ENCODE measurements at places on chromosomes 3 and 15. TPM values are rescaled to one million over a fixed set of nuclear protein-coding genes. Genes with fewer than 3 reads are reported as not detected.

DNA sequence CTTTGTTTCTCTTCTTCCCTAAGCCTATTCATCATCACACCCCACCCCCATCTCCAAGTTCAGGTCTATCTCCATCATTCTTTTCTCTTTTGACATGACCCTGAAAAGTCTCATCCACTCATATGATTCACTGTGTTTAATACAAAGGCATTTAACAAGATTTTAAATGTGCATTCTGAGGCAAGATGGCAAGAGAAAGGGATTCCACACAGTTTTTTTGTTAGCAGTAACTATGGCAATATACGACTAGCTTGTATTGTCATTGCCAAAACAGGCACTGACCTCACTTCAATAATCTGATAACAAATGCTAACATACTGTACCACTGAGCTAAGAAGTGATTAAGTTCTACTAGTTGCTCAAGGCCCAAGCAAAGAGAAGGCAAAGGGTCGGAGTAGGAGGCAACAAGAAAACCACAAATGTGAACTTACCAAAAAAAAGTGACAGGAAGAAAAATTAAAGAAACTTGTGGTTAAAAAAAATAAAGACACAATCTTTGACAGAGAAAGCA, 53.2 kb downstream of the FBN1 start:
- H3K36me3 ChIP-seq: peaks cover 4% of the 10 kb centered on the region
- DNase-seq: no peak
- no peak overlapping the region for H3K27ac ChIP-seq
- peaks cover 12% of the 10 kb centered on the region for H3K4me1 ChIP-seq
- peaks cover 9% of the 10 kb centered on the region for H3K27me3 ChIP-seq
- no peak overlapping the region for H3K4me3 ChIP-seq

DNA sequence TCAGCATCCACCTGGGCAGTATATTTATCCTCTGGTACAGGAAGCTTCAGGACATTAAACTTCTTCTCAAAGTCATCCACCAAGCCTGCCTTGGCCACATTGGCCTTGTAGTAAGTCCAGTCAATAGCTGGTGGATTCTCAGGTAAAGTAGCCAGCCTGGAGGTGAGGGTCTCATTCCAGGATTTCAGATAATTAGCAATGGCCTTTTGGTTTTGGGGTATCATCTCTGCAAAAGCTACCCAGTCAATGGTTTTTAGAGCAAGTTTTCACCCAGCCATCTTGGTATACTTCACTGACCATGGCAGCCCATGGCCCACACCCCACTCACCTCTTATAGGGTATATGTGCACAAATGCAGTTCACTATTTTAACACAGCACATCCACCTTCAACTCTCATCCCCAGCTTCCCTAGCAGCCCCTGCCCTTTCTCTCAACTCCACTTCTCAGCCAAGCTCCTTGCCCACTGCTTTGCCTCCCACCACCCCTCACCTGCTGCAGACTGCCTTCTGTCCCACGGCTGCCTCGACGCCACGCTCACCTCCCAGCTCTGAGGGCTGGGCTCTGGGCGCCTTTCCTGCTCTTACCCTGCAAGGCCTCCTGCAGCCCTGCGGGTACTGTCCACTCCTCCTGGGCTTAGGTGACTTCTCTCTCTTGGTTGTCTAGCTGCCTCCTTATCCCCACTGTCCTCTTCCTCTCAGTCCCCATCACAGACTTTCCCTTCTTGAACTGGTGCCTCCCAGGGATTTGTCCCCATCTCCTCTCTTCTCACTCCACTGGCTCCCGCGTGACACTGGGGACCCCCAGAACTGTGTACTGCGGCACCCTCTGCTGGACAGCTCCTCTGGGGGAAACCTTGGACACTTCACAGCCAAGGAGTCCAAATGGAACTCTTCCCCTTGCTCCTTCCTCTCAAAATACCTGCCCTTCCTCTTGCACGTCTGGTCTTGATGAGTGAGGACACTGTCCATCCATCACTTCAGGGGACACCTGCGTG, 1.7 kb upstream of the TGM5 start:
- H3K36me3 ChIP-seq: no peaks in the 10 kb centered on the region
- DNase-seq: no peak
- no peak overlapping the region for H3K4me3 ChIP-seq
- H3K27me3 ChIP-seq: peaks cover 74% of the 10 kb centered on the region

- H3K36me3 ChIP-seq: no peaks in the 10 kb centered on the region
- DNase-seq: no peak
- peaks cover 9% of the 10 kb centered on the region for H3K4me1 ChIP-seq
- no peak overlapping the region for H3K27ac ChIP-seq
These were observed 251.0 kb downstream of the FAM43A start for GRCh38 chr3:194936659-194937058.

- peaks cover 4% of the 10 kb centered on the region for H3K36me3 ChIP-seq
- peaks cover 7% of the 10 kb centered on the region for H3K4me1 ChIP-seq
- DNase-seq: no peak
- H3K27ac ChIP-seq: peak overlapping the region; percentile 22
These were observed 98.2 kb upstream of the CHD2 start for GRCh38 chr15:92801774-92802464.

DNA sequence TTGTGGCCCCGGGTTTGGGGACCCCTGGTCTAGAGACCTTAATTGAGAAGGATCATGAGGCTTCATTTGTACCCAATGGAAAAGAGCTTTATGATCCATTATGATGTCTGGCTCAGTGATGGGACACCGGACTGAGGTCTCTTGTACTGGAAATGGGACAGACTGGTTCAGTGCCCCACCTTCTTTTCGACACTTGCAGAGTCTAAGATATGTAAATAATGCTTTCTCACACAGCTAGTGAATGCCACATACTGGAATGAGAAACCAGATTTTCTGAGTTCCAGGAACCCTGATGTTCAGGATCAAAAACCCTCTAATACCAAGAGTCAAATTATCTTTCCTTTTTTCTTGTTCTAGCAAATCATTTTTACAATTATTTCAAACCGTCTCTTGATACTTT, 116.3 kb upstream of the ARPP21 start:
- no peaks in the 10 kb centered on the region for H3K27me3 ChIP-seq
- DNase-seq: no peak
- no peaks in the 10 kb centered on the region for H3K36me3 ChIP-seq
- H3K27ac ChIP-seq: peak overlapping the region; percentile 72
- peaks cover 21% of the 10 kb centered on the region for H3K4me1 ChIP-seq

- H3K27ac ChIP-seq: no peak overlapping the region
- DNase-seq: no peak
- peaks cover 18% of the 10 kb centered on the region for H3K27me3 ChIP-seq
- peaks cover 6% of the 10 kb centered on the region for H3K4me1 ChIP-seq
- peak overlapping the region; percentile 35 for H3K4me3 ChIP-seq
- H3K36me3 ChIP-seq: no peaks in the 10 kb centered on the region
These were observed 13.6 kb upstream of the CSK start for GRCh38 chr15:74768099-74768770.

DNA sequence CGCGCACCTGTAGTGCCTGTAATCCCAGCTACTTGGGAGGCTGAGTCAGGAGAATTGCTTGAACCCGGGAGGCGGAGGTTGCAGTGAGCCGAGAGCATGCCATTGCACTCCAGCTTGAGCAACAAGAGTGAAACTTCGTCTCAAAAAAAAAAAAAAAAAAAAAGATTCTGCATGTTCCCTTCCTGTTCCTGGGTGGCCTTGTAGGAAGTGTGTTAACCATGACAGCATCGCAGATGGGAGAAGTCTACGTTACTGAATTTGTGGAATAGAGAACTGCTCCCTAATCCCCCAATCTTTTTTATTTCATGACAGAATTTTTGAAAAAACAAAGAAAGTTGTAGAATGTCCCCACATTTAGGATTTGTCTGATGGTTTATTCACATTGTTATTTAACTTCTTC, 45.4 kb downstream of the FOXL2 start:
- H3K27me3 ChIP-seq: no peaks in the 10 kb centered on the region
- no peak for DNase-seq
- H3K36me3 ChIP-seq: no peaks in the 10 kb centered on the region
- no peak overlapping the region for H3K4me3 ChIP-seq
- no peaks in the 10 kb centered on the region for H3K4me1 ChIP-seq
- H3K27ac ChIP-seq: no peak overlapping the region

GRCh38 chr3:43786526-43787305, 96.0 kb downstream of the ABHD5 start:
- no peak for DNase-seq
- peaks cover 64% of the 10 kb centered on the region for H3K27me3 ChIP-seq
- no peak overlapping the region for H3K27ac ChIP-seq
- no peaks in the 10 kb centered on the region for H3K36me3 ChIP-seq
- no peak overlapping the region for H3K4me3 ChIP-seq
- no peaks in the 10 kb centered on the region for H3K4me1 ChIP-seq

DNA sequence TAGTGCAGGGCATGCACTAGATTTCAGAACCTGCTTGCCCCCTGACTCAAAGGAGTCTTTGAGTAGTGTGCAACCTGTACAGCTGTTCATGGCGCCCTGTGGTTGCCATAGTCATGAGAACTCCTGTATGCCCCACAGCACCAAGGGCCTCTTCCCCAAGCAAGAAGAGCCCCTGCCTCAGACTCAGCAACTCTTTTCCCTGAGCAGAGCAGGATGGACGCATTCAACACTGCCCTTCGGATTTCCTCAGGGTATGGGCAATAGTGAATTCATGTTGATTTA, 89.7 kb upstream of the KLF13 start:
- H3K4me3 ChIP-seq: no peak overlapping the region
- no peaks in the 10 kb centered on the region for H3K36me3 ChIP-seq
- peaks cover 9% of the 10 kb centered on the region for H3K27me3 ChIP-seq
- H3K27ac ChIP-seq: peak overlapping the region; percentile 96
- DNase-seq: no peak

DNA sequence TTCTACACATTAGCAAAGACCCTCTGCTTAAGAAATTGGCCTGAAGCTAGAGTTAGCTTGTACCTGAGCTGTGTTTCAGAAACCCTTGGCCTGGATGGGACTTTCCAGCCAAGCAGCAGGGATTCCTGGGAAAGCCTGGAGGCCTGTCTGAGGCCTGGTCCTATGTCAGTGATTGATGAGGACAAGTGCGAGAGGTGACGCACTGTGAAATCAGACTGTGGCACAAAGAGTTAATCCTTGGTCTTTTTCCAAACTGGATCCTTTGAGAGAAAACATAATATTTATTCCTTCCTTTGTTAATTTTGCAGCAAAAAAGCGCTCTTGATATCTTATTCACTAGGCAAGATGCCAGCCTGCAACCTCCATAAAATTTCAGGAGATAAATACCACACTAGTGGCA, 225.0 kb upstream of the ATP11B start:
- H3K27me3 ChIP-seq: no peaks in the 10 kb centered on the region
- no peaks in the 10 kb centered on the region for H3K36me3 ChIP-seq
- peaks cover 33% of the 10 kb centered on the region for H3K4me1 ChIP-seq
- DNase-seq: no peak

DNA sequence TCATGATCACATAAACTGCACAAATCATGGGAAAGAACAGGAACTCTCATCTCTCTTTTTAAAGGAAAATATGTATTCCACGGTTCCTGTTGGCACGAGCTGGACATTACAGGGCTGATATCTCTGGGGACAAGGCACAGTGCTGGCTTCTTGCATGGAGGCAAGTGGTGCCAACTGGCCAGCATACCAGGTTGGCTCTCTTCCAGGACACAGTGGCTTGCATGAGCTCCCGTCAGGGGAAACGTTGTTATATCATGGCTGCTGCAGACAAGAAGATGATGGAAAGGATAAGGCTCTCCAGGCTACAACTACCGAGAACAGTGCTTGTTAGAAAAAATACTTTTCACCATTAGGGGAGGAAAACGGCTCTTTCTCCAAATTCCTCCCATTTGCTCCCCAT, 283.9 kb downstream of the RORA start:
- H3K27me3 ChIP-seq: no peaks in the 10 kb centered on the region
- H3K36me3 ChIP-seq: peaks cover 2% of the 10 kb centered on the region
- H3K4me1 ChIP-seq: no peaks in the 10 kb centered on the region

DNA sequence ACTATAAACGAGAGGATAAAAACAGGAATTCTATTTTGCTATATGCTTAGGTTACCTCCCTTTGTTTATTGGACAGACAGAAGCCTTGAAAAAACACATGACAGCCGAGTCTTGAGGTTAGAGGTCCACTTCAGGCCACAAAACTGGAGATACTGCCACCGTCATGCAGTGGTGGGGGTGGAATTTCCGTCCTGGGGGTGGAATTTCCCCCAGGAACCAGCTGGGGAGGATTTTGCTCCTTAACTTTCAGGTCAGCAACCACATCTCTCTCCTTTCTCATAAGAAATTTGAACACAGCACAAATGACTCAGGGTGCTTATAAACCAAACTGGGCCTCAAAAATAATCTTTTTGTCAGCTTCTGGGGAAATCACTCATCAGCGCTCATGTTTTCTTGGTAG, 545.8 kb upstream of the ADAMTS9 start:
- no peaks in the 10 kb centered on the region for H3K27me3 ChIP-seq
- H3K27ac ChIP-seq: no peak overlapping the region
- H3K4me1 ChIP-seq: peaks cover 21% of the 10 kb centered on the region
- no peaks in the 10 kb centered on the region for H3K36me3 ChIP-seq

- H3K4me1 ChIP-seq: peaks cover 54% of the 10 kb centered on the region
- H3K36me3 ChIP-seq: no peaks in the 10 kb centered on the region
- no peak overlapping the region for H3K4me3 ChIP-seq
- no peak overlapping the region for H3K27ac ChIP-seq
- DNase-seq: no peak
- no peaks in the 10 kb centered on the region for H3K27me3 ChIP-seq
These were observed 8.9 kb upstream of the POLR2M start for GRCh38 chr15:57697588-57697987.

DNA sequence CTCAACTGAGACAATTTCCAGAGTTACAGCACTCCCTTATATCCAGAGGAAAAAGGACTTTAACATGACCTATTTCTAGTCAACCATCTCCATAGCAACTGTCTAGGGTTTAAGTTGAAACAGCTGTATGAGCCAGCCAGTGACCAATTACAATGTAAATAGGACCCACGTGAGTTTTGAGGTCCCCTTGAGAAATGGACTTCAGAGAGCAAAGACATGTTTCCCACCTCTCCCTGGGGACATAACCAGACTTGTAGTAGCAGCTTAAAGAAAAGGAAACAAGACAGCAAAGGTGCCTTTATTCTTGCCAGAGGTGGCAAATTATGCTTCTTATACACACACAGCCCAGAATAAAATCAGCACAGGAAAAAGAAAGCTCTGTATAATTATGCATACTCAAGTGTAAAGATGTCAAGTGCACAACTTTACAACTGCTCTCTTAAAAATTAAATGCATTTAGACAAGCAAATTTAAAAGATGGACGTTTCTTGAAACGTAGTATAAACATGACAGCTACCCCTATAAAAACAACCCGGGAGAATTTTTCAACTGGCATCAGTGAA, 40.2 kb downstream of the SUMF1 start:
- H3K4me1 ChIP-seq: peaks cover 23% of the 10 kb centered on the region
- H3K4me3 ChIP-seq: peak overlapping the region; percentile 18
- H3K27me3 ChIP-seq: no peaks in the 10 kb centered on the region
- peaks cover 14% of the 10 kb centered on the region for H3K36me3 ChIP-seq
- peak overlapping the region; percentile 91 for H3K27ac ChIP-seq

DNA sequence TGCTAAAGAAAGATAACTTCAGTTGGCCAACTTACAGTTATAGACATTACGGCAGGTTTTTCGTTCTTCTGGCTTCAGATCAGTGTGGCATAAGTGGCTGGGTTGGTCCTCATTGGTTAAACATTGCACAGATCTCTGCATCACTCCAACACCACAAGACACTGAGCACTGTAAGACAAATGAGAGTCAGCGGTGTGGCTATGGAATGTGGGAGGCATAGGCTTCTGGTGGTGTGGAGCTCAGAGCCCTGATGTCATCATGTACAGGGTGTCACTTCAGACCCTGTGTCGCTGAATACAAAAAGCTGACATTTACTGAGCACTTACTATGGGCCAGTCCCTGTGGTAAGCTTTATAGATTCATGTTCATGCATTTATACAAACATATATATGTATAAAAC, 146.0 kb downstream of the ADAMTS9 start:
- no peak overlapping the region for H3K27ac ChIP-seq
- peaks cover 22% of the 10 kb centered on the region for H3K4me1 ChIP-seq

The GRM2 gene
- 0.66 TPM for total RNA-seq

The FGF7 gene
- total RNA-seq: 5.7 TPM

The HES1 gene
- 108 TPM for total RNA-seq

The STAC gene
- 1.4 TPM for total RNA-seq

The TMIE gene
- total RNA-seq: 0.68 TPM

The SOX14 gene
- 0.44 TPM for total RNA-seq

The MST1R gene
- 4.3 TPM for total RNA-seq

The GNAT1 gene
- 0.27 TPM for total RNA-seq
